Hematopoietic multipotent progenitor cell treated with erythropoietin and hydrocortisone succinate and interleukin-3 and kit ligand, for 17 days (in vitro differentiated cells): ENCODE measurements at places on chromosomes 12 and 14.

DNA sequence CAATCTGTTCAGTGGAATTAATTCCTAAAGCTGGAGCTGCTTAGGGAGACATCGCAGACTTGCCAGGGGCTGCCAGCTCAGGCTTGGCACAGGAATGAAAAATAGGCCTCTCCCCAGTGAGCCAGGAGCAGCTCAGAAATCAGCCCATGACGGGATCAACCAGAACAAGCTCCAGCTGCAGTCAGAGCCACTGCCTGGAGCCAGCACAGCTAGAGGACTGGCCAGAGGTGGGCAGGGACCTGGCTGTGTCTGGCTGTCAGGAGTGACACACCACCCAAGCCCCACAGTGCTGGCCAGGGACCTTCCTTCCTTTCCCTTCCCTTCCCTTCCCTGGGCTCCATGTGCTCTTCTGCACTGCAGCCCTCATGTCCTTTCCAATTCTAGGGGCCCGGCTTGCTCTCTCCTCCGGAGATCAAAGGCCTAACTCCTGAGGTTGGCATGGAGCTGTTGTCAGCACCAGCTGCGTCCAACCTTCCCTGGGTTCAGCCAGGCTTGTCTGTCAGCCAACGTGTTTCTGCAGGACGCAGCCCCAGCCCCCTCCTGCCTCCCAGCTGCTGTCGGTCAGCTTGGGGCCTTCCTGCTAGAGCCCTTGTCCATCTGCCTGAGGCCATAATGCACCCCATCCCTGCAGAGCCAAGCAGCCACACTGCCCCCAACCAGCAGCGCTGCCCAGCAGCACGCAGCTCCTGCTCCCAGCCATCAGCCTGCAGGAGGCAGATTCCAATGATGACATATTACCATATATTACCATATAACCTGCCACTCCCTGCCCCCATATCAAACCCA lies 149.3 kb downstream of the CALM1 start:
- no peak for DNase-seq

GRCh38 chr12:72277415-72277814 lies 5.2 kb downstream of the TRHDE start:
- no peak for DNase-seq

DNA sequence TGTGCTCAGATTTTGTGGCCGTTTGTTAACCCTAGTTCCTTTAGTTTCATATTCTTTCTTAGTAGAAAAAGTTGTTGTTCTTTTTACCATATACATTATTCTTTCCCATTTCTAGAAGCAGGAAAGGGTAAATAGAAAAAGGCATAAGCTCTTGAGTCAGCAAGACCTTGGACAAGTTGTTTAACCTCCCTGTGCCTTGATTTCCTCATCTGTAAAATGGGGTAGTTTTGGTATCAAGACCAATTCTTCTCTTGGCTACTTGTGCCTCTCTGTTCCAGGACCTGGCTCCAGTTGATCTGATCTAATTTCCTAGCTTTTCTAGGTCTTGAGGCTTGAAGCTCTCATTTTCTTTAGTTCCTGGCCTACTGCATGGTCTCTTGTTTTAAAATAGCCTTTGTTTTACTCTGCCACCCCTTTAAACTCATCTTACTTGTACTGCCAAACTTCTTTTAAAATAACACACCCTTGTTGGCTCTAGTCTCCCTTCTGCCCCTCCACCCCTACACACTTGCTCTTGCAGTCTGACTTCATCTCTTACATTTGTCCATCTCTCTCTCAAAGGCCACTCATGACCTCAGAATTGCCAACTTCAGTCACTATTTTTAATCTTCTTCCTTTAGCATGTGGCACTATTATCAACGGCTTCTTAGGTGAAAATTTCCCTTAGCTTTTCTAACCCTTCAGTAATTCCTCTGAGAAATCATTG lies 143.7 kb downstream of the TTLL5 start:
- DNase-seq, result no peak

DNA sequence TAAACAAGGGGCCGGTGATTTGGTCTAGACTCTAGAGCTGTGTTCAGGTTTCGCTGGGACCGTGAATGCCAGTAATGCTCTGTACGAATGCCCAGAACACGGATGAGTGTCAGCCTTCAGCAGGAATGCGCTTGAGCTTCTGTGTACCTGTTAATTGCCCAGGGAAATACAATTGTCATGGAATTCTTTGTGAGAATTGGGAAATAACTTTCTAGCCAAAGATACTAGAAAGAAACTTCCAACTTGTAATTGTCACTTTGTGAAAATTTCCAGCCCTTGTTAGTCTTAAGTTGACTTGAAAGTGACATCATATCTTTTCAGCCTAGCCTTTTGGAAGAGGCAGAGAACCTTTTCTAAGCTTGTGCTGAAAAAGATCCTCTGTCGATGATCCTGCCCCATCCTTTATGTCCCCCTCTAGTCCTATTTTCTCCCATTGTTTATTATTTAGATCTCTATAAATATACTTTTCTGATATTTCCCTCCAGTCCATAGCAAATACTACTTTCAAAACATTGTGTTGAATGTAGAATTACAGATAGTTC lies 2.7 kb downstream of the CHST11 start:
- no peak for DNase-seq

GRCh38 chr12:34097213-34097612 lies 74.9 kb downstream of the ALG10 start:
- DNase-seq, result no peak

DNA sequence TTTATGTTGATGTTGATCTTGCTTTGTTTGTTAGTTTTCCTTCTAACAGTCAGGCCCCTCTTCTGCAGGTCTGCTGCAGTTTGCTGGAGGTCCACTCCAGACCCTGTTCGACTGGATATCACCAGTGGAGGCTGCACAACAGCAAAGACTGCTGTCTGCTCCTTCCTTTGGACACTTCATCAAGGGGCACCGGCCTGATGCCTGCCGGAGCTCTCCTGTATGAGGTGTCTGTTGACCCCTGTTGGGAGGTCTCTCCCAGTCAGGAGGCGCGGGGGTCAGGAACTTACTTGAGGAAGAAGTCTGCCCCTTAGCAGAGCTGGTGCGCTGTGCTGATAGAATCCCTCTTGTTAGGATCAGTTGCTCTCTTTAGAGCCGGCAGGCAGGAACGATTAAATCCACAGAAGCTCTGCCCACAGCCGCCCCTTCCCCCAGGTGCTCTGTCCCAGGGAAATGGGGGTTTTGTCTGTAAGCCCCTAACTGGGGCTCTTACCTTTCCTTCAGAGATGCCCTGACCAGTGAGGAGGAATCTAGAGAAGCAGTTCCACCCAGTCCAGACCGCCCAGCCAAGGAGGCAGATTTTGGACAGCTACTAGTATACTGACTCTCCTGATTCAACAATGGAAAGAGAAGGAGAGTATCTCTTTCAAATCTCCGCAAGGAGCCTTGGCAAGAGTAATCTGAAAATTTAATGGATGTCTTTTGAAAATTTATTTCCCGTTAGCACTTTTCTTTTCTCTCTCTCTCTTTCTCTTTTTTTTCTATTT lies 25.2 kb downstream of the MIA2 start:
- DNase-seq, result no peak

- no peak for DNase-seq
These were observed 8.0 kb downstream of the SNW1 start for GRCh38 chr14:77752799-77753516.

GRCh38 chr12:25101092-25101445 lies 93.9 kb downstream of the DNAI7 start:
- DNase-seq, result no peak

DNA sequence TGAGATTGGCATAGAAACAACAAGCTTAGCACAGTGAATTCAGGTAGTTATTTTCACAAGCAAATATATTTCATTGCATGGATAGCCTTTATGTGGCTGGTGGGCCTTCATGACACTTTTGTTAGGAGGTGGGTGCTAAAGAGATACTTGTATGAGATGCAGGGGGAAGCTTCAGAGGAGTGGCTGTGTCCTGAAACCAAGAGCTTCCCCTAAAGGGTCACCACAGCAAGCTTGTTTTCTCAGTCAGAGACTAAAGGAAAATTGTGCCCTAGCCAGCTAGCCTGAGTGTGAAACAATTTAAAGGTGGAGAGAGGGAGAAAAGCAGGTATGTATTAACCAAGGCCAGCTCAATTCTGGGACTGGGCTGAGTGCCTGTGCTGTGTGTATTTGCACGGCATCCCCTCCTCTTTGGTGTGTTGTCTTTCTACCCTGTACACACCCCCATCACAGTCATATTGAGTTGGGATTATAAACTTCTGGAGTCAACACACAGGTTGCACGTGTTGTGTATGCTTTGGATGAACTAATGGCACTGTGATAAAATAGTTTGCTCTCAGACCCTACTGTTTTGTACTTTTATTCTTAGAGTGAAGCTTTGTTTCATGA lies 79.2 kb downstream of the RASSF8 start:
- no peak for DNase-seq
